ENCODE measurements at places on chromosomes 3 and 15.

DNA sequence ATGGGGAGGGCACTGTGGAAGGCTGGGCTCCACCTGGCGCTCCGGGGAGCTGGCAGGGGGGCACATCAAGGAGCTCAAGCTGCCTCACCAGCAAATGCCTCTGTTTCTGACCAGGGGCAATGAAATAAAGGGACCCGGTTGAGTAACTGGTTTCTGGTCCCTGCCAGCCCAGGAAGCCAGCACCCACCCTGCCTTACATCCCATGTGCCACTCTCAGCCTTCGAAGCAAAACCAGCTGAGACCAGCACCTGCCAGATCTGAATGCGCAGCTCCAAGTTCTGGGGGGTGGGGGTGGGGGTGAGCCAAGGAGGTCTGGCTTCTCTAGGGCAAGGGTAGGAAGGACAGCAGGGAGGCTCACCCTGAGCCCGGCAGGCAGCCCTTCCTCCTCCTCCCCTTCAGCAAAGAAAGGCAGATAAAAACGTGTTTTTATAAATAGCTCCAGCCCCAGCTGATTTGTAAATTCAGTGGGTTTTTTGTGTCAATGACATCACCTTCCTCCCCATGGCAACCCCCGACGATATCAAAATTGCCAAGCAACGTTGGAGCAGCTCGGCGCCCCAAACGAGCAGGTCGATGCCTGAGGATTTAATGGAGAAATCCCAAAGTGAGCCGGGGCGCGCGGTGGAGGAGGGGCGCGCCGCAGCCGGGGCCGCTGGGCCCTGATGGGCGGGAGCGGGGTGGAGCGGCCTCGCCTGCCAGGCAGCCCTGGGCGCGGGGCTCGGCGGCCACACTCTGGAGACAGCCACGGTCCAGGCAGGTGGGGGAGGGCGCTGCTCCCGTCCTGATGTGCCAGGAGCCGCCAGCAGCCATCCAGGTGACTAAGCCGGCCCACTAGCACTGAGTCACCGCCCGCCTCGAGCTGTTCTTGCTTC lies at the start of gene PAK6:
PAK6 (plus strand) TSS at position 532 of the 872 bp plus-strand sequence. CDS start 25,723 bp downstream, outside the sequence.
- DNase-seq: peak; percentile 54

DNA sequence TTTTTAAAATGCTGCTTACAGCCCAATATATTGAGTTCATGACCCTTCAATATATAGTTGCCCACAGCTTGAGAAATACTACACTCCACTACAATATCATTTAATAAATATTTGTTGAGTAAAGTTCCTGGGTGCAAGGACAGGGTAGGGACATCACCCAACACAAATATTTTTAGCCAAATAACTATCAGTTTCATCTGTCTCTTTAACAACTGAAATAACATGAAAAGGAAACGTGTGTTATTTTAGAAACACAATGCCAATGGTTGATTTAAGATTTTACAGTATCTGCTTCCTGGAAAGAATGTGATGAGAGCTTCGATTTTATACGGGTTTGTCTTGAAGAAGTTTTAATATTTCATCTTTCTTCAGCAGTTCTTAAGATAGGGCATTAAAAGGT lies 67.7 kb upstream of the CDV3 start:
- DNase-seq: no peak

- DNase-seq: no peak
Measured at GRCh38 chr15:58597943-58598828, 151.3 kb downstream of the ADAM10 start.

DNA sequence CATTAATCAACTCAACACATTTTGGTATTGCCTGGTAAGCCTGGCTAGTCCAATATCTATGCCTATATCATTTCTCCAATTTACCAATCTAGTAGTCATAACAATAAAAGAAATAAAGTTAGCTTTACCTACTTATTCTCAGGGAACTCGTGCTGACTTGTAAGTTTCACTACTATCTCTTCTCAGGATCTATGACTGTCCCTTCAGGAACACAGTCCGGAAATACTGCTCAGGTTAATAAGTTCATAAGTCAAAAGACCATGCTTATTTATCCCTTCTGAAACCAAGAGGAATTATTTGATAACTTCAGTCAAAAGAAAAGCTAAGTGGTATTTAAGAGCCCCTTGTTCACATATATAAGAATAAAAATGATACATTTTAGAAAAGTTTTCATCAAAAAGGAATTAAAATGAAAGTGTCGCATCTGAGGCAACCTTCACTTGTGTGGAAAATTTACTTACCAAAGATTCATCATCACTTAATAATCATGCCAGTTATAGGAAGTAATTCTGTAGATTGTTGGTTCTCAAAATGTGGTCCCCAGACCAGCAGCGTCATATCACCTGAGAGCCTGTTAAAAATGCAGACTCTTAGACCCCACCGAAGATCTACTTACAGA lies 15.5 kb upstream of the THRB start:
- no peak for DNase-seq

- no peak for DNase-seq
Measured at GRCh38 chr3:152724270-152724669, 110.7 kb upstream of the P2RY1 start.

DNA sequence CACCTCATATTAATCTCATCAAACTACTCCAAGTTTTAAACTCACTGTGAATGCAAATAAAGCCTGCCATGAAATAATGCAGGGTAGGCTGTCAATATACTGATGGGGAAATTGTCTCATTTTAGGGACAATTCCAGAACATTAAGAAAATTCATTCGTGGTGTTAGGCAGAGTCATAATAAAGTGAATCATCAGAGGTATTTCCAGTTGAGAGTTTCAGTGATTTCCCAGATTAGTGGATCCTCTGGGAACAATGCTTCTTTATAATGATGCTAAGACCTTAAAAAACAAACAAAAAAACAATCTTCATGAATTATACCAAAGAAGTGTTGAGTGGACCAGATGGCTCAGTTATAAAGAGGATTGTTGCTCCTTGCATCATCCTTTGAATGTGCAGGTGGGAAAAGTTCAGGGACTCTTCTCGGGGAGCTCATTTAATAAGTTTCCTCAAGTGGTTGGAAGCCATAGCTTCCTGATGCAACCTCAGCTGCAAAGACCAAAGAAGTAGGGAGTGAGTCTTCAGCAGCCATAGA lies 360.9 kb upstream of the TRIM42 start:
- no peak for DNase-seq

GRCh38 chr15:73930790-73931281 lies 4.6 kb downstream of the LOXL1 start:
- no peak for DNase-seq

- no peak for DNase-seq
Measured at GRCh38 chr15:57567891-57568290, 23.8 kb upstream of the MYZAP start.

DNA sequence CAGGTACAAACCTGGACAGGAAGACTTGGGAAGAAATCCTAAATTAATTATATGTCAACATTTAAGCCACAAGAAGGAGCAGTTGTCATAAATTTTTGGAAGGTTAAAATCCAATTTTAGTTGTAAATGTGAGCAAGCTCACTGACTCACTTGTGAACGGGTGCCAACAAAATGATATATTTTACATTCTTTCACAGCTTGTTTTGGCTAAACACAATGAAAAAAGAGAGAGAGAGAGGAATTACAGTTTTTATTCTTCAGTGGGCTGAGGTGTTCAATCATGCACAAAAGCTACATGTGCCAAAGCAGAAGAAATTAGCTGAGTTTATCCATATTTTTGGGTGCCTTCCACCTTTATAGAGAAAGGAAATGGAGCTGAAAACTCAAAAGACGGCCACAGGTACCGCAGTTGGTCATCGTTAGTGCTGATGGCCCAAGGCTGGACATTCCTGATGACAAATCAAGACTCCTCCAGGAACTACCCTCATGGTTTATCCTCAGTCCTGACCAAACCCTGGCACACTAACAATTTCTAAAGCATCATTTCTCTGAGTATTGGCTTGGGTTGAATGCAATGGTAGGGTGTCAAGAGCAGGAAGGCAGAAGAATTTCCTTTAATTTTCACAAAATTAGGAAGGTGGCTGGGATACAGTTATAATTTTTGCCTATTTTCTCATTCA lies 37.6 kb upstream of the WNT5A start:
- no peak for DNase-seq

DNA sequence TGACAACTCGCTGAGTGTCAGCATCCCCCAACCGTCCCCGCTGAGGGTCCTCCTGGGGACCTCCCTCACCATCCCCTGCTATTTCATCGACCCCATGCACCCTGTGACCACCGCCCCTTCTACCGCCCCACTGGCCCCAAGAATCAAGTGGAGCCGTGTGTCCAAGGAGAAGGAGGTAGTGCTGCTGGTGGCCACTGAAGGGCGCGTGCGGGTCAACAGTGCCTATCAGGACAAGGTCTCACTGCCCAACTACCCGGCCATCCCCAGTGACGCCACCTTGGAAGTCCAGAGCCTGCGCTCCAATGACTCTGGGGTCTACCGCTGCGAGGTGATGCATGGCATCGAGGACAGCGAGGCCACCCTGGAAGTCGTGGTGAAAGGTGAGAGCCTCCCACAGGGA lies 35.4 kb downstream of the ACAN start:
- DNase-seq: no peak

DNA sequence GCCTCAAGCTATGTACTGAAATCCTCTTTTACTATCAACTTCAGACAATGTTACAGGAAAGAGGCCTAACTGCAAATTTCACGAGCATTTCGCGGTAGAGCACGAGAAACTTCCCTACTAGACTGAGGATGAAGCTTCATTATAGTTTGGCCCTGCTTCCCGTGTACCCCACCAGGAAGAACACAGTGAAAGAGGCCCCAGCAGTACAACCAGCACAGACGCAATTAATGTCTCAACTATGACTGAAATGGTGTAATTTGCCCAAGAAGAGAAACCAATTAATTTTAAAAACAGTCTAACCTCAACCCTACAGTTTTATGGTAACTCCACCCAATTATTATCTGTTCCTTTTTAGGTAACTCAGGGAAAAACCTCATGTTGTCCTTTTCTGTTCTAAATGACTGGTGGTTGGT lies 12.1 kb downstream of the CHSY1 start:
- DNase-seq: no peak

DNA sequence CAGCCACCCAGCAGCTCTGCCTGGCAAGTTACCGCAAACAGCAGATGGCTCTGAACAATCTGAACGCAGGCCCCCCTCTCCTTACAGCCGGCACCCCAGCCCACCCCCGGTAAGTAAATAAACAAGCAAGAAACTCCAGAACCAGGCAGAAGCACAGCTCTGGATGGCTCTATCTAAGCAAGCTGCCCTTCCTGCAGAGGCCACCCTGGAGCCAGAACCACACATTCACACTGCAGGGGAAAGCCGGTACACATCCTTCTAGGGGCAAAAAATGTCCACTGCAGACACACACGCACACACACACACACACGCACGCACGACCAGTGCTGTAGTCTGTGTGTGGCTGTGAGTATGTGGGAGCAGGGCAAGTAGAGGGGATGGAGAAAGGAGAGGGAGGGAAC lies 63.9 kb downstream of the ADCY5 start:
- no peak for DNase-seq

- no peak for DNase-seq
Measured at GRCh38 chr3:195044411-195044810, 226.5 kb downstream of the XXYLT1 start.

GRCh38 chr3:141183606-141184005 lies 48.0 kb upstream of the PXYLP1 start:
- no peak for DNase-seq

GRCh38 chr15:46416544-46416943 lies 781.7 kb downstream of the SQOR start:
- no peak for DNase-seq

DNA sequence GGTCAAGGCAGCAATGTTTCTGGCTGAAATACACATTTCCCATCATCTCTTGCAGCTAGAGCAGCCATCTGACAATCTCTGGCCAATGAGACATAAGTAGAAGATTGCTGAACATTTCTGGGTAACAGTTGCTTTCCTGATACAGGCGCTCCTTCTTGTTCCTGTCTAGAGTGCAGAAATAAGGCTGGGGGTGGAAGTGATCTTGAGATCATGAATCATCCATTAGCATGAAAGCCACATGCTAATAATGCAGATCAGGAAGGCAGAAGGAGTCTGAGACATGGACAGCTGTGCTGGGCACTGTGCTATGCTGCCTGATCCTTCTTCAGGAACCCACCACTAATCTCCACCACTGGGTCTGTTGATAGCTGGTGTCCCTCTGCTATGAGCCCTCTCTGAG lies 14.8 kb upstream of the TMEM108 start:
- no peak for DNase-seq

GRCh38 chr3:183959214-183959613 lies 58.5 kb downstream of the ABCC5 start:
- DNase-seq: no peak

DNA sequence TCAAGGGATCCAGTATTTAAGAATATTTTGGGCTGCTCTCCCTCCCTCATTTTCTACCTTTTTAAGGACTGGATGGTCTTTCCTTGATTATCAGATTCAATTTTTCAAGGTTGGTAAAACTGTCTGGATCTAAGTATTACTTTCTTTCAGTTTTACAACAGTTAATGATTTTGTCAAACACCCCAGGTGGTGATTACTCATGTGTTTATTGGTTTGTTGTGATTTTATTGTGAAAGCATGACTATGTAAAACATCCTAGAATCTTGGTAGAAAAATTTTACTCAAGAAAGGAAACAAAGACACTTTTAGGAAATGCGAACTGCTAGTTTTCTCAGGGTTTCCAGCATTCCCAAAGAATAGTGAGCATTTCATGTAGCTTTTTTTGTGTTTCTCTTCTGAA lies 7.3 kb downstream of the GTF2E1 start:
- DNase-seq: no peak

GRCh38 chr15:68214838-68215254 lies 9.7 kb upstream of the CALML4 start:
- no peak for DNase-seq

- no peak for DNase-seq
Measured at GRCh38 chr15:62569460-62570404, 404.6 kb upstream of the C2CD4B start.

Measured in left kidney (tissue), 8 donors.